Immature natural killer cell (primary cell): ENCODE measurements at places on chromosomes 12 and 14. TPM values are rescaled to one million over a fixed set of nuclear protein-coding genes. Genes with fewer than 3 reads are reported as not detected.

- DNase-seq = no peak
Measured at GRCh38 chr12:114864837-114865551, 181.0 kb upstream of the TBX3 start.

GRCh38 chr14:94388384-94389103 lies at the start of gene SERPINA1:
Gene SERPINA1, minus strand, starts transcription at chr14:94388602. Its CDS starts 5,365 bp downstream, at chr14:94383237.
- DNase-seq = no peak

GRCh38 chr12:117394491-117394890 lies 33.1 kb upstream of the NOS1 start:
- no peak for DNase-seq

GRCh38 chr14:68705741-68706283 lies 87.1 kb downstream of the ZFP36L1 start:
- no peak for DNase-seq

GRCh38 chr12:74076918-74077317 lies 460.7 kb upstream of the ATXN7L3B start:
- no peak for DNase-seq

DNA sequence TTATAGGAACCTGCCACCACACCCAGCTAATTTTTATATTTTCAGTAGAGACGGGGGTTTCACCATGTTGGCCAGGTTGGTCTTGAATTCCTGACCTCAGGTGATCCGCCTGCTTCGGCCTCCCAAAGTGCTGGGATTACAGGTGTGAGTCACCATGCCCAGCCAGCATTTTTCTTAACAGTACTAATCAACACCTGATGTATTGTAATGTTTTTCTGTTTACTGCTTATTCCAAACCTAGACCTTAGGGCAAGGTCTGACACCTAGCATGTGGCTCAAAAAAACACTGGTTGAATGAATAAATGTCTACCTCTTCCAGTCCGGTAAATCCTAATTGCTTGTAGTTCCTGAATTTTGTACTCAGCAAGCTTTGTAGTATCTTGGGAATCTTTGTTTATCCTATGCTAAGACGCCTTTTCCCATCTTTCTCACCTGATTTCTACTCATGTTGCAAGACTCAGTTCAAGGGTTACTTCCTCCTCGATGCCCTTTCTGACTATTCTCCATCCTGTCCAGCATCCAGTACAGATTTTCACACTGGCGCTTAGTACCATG lies 2.8 kb downstream of the PAN2 start:
- DNase-seq = no peak

DNA sequence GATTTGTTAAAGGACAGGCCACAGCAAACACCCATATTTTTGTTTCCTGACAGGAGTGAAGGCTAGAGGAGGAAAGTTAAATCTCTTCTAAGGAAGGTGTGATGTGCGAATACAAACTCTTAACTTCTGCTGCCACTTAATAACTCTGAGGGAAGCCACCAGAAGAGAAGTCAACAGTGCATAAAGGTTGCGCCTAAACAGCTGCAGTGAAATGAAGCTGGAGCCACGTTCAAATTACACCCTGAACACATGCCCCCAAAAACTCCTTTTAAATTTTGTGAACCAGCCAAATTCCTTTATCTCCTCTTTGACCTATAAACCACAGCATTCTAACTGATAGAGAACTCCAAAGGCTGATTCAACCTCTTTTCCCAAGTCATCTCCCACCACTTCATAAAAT lies 22.4 kb downstream of the DENND5B start:
- no peak for DNase-seq

DNA sequence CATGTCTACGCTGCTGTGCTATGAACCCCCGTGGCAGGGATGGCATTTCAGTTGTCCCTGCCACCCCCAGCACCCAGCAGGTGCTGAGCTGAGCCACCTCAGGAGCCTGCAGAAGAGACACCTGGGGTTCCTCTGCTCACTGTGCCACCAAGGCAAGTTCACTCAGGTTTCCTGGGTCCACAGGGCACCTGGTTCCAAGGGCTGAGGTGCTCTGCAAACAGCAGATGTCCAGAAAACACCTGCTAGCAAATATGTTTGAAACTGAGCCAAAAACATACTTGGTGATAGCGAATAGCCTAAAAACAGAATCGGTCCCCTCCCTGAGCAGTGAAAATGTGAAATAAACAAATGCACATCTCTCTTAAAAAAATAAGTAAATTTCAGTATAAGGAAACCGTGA lies 35.6 kb upstream of the GPR68 start:
- DNase-seq = no peak

DNA sequence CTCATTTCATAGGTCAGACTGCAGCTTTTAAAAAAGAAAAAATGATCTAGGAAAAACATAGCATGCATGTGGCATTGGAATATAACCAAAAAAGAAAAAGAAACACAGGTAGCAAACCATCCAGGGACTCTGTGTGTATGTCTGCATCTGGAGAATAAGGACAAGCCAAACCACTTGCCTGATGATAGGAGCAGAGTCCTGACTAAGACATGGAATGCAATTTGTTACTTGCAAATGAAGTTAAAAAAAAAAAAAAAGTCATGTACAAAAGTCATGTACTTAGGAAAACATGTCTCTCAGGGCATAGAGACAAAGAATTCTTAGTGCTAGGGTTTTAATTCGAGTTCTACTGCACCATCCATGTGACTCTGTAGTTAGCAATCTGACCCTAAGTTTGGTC lies 15.9 kb downstream of the TSPAN11 start:
- DNase-seq = no peak

DNA sequence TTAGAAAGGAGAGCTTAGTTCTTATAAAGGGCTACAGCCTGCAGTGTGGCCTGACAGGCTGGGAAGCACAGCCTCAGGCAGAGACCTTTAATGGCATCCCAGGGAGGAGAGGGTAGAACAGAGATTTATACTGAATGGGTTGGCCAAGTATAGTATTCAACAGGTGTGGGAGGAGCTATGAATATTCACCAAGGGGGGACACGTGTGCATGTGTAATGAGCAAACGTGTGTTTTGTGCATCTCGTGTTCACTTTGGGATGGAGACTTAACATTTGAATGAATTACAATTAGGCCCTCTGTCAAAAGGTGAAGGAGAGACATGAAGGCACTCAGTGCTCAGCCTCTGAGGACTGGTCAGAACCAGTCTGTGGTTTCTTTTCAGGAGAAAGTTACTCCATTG lies 5.2 kb downstream of the TDP1 start:
- no peak for DNase-seq

DNA sequence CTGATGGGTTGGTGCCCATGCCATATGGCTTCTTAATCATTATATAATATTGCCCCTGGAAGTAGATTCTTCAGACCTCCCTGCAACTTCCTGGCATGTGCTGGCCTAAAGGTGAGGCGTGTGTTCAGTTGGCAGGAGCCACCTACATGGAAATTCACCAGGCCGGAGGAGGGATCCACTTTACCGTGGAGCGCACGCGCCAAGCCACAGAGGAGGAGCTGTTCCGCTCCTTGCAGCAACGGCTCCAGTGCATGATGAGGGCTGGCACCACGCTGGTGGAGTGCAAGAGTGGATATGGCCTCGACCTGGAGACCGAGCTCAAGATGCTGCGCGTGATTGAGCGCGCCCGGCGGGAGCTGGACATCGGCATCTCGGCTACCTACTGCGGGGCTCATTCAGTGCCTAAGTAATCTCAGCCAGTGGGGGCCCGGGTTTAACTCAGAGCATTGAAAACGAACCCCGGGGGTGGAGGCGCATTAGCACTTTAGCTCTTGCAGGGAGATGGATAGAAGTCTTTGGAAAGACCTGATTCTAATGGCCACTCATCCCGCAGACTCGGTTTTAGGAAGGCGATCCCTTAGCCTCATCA lies 13.5 kb downstream of the AMDHD1 start:
- DNase-seq = no peak

- no peak for DNase-seq
Measured at GRCh38 chr14:98140862-98141530, 1131.0 kb downstream of the BCL11B start.

DNA sequence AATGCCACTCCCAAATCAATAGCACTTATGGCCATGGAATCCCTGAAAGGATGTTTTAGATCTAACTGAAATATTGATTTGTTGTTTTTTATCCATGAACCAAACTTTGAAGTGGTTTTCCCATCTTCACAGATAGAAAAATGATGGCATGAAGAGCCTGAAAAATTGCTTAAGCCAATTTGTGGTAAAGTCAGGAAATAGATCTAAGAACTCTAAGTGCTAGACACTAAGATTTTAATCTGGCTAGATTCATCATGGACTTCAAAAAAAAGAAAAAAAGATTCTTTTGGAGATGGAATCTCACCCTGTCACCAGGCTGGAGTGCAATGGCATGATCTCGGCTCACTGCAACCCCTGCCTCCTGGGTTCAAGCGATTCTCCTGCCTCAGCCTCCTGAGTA lies 45.0 kb upstream of the STRN3 start:
- DNase-seq = no peak

The CDKN3 gene
- 6.4 TPM for polyA plus RNA-seq

The DBX2 gene
- not detected for polyA plus RNA-seq
